ENCODE measurements at places on chromosomes 2 and 18. TPM values are rescaled to one million over a fixed set of nuclear protein-coding genes. Genes with fewer than 3 reads are reported as not detected.

- peak; percentile 70 for DNase-seq
Observed at GRCh38 chr2:208265371-208265800, 669 bp upstream of the PIKFYVE start.

- DNase-seq: no peak
Observed at GRCh38 chr2:215969131-215969841, 44.1 kb downstream of the MREG start.

GRCh38 chr2:8157621-8158430, 524.0 kb upstream of the ID2 start:
- DNase-seq: no peak

DNA sequence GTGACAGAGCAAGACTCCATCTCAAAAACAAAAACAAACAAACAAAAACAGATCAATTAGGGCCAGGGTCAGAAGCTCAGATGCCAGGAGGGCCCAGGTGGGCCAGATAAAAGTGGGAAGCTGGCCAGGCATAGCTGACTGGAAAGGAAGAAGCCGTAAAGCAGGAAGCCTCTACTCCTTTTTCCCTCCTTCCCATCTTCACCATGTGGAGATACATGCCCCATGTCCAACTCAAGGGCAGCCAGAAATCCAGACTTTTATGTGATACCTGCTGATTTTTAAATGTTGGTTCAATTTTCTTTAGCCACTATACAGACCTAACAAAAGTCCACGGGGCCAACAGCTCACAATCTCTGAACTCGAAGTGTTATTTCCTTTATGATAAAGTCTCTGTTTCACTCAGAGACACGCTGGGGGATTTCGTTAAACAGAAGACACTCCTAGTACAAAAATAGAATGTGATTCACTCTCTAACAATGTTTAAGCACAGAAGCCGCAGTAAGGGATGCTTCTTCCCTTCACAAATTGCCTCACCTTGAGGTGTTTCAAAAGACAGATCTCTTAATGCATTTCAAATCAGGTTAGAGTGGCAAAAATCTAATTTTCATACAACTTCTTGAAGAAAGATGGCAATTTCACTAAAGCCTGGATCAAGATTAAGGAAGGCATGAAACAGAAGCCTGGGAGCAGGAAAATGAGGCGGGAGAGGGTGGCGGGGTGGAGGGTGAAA, 14.0 kb downstream of the TMEM247 start:
- DNase-seq: no peak

DNA sequence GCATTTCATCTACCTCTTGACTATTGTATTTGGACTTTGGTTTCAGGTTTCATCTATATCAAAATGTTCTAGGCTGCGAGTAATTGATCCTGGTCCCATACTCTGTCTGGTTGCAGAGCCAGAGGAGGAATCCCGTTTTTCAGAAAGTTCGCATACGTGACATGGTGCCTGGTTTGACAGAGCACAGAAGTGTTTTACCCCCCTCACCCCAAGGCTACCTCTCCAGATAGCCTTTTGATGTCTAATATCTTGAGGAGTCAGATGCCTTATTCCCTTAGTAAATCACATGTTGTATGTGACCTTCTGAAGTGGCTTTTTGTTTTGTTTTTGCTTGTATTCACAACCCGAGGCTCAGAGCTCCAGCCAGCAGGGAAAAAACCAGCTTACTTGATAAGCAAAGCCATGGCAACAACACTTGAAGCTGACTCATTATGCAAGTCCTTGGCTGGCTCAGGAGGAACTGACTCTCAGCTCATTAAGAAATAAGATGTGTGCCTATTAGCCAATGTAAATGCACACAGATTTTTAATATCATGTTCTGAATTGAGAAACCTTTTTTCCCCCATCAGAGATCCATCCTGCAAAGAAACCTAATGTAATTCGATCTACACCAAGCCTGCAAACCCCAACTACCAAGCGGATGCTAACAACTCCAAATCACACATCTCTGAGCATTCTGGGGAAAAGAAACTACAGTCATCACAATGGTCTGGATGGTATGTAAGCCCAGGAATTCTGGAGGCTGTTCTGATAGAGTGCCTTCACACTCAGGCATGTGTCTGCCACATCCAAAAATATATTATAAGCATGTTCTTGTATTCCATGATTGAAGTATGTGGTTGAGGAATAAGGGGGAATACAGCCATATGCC, 41.4 kb downstream of the OXER1 start:
- peak; percentile 41 for DNase-seq

- DNase-seq: no peak
Observed at GRCh38 chr2:131058920-131059319, 34.3 kb downstream of the FAM168B start.

DNA sequence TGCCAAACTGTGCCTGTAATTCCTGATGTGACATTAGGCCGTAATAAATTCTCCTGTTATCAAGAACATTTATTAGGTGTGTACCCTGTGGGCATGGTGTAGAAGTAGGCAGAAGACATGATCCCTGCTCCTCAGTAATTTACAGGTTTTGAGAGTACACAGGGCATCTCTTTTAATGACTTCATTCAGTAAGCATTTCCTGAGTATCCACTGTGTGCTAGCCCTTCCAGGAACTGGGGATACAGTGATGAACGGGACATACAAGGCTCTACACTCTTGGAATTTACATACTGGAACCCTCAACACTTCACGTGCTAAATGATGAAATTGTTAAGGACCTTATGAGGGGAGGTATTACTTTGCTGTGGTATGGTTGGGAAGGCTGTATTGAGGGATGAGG, 30.2 kb downstream of the DIS3L2 start:
- DNase-seq: no peak

DNA sequence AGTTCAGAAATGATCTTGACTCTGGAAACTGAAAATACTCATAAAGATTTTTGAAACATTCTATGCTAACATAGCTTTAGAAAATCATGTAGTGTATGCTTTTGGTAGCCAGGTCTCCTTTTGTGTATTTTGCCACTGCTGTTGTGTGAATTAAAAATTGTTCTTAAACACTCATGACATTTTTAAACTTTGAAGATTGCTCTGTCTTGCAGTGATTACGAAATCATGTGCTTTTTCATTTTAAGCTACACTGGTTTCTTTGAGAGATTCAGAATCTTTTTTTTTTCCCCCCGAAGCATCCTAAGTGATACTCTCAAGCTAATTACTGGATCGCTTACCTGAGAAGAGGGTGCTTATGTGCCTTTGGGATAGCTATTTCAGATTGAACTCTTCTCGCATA, 60.0 kb downstream of the ANKRD12 start:
- DNase-seq: no peak

GRCh38 chr2:200467806-200468681, 41.8 kb downstream of the KCTD18 start:
- peak; percentile 52 for DNase-seq

- no peak for DNase-seq
Observed at GRCh38 chr2:182148344-182148743, 162.7 kb downstream of the PPP1R1C start.

DNA sequence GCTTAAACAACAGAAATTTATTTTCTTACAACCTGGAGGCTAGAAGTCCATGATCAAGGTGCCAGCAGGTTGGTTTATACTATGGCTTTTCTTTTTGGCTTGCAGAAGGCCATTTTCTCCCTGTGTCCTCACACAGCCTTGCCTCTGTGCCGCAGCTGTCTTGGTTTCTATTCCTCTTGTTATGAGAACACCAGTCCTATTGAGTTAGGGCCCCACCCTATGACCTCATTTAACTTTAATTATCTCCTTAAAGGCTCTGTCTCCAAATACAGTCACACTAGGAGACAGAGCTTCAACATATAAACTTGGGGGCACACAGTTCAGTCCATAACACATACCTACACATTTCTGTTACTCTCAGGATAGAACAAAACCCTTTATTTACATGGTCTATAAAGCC, 17.3 kb upstream of the RHOB start:
- no peak for DNase-seq

GRCh38 chr2:105244451-105244850, 2.9 kb downstream of the GPR45 start:
- no peak for DNase-seq

- no peak for DNase-seq
Observed at GRCh38 chr2:48587961-48588360, 29.7 kb upstream of the GTF2A1L start.

The ANXA4 gene
- 75.9 TPM for total RNA-seq

The PLEK gene
- 0.60 TPM for total RNA-seq

The ITSN2 gene
- total RNA-seq: 76.6 TPM

The TEX44 gene
- total RNA-seq: not detected

The UGT1A3 gene
- total RNA-seq: not detected

The PDE11A gene
- total RNA-seq: not detected

The VWC2L gene
- total RNA-seq: not detected

All from activated CD4-positive, alpha-beta T cell treated with anti-CD3 and anti-CD28 coated beads, Interleukin-2, amount 10 ng/mL, durations not matched to agents 7 days and 5 days (primary cell).